ENCODE measurements at places on chromosomes 5 and 9.

DNA sequence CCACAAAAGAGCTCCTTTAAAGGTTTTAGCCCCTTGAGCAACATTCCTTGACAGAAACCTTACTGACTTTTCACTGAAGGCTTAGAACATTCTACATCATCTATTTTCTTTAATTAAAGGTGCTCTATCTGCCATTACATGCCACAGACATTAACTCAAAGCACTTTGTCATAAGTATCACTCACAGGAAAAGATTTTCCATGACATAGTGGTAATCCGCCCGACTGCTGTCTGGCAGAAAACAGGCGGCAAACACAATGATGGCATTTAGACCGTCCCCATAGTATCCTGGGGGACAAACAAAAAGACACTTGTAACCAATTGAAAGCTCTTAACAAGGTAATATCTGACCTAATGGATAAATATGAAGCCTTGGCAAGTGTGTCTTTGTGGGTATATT lies 126.2 kb upstream of the PCA3 start:
- no peak for DNase-seq

GRCh38 chr9:33318781-33319180 lies 28.5 kb downstream of the NFX1 start:
- DNase-seq, result no peak

DNA sequence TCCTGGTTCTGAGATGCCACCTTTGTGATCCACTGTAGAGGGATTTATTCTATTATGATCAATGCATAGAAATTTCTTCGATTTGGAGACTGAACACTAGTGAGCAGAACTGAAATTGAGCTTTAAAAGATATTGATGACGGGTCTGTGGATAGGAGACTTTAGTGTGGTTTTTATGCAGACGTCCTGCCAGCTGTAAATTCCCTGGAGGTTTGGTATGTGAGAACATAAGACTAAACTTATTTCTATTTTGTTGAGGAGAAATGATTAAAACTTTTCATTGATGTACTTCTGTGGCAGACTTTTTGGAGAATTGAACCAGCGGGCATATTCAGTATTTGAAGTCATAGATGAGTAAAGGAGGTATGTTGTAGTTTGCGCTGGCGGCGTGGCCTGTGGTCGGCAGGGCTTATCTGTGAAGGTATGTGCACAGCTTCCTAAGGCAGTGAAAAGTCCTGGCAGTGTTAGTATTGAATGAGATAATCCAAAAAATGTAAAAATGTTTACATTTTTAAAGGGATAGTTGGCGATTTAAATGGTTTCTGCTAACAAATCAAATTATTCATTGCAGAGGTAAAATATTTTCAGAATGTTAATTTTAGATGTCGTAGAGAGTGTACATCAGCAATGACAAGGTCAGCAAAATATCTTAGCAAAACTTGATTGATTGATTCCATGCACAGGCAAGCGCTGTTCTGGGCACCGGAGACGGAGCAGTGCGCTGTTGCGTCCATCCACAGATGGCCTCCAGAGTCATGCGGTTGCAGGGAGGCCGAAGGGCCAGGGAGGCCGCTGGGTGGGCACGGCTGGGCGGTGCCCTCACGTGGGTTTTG lies 20.4 kb downstream of the TENT4A start:
- peak; percentile 63 for DNase-seq

DNA sequence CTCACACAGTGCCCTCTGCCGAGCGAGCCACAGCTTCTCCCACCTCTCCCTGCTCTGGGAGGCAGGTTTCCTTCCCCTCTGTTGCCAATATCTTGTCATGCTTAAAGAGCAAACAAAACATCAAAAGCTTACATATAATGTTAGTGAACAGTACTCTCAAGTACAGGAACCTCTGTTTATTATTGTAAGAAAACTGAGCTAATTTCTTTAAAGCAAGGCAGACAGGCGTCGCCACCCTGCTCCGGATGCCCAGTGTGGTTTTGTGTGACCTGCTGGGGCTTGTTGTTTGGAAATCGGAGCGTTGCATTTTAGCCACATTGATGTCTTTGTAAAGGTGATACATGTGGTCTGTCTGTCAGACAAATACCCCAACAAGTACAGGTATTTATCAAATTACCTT lies 401.4 kb upstream of the IRX1 start:
- DNase-seq, result no peak

- no peak for DNase-seq
Measured at GRCh38 chr5:128579093-128579492, 41.0 kb upstream of the FBN2 start.

DNA sequence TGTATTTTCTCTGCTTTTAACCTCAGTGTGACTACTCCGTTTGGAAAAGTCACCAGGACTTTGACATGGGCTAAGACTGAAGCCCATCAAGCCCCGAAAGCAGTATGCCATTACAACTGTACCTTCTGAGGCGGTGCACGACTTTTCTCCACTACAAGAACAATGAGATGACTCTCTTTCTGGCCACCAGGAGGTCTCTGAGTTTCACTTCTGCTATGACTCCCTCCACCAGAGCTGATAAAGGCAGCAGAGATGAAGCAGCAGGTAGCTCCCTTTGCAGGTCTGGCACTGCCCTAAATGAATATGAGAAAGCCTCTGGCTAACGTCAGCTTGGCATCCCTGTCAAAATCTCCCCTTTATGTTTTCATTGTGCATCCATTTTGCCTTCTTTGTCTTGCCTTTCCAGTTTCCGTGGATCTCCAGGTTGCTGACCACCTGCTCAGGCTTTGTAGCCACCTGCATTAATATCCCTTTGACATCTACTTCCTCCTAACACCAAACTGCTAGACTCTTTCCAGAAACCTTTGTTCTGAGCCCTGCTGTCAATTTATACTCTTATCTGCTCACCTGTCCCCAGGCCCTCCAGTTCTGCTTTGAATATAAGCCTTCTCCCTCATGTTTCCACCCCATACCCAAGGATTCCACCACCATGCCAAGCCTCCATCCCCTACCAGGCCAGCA lies 221.7 kb downstream of the ZNF608 start:
- DNase-seq, result no peak

DNA sequence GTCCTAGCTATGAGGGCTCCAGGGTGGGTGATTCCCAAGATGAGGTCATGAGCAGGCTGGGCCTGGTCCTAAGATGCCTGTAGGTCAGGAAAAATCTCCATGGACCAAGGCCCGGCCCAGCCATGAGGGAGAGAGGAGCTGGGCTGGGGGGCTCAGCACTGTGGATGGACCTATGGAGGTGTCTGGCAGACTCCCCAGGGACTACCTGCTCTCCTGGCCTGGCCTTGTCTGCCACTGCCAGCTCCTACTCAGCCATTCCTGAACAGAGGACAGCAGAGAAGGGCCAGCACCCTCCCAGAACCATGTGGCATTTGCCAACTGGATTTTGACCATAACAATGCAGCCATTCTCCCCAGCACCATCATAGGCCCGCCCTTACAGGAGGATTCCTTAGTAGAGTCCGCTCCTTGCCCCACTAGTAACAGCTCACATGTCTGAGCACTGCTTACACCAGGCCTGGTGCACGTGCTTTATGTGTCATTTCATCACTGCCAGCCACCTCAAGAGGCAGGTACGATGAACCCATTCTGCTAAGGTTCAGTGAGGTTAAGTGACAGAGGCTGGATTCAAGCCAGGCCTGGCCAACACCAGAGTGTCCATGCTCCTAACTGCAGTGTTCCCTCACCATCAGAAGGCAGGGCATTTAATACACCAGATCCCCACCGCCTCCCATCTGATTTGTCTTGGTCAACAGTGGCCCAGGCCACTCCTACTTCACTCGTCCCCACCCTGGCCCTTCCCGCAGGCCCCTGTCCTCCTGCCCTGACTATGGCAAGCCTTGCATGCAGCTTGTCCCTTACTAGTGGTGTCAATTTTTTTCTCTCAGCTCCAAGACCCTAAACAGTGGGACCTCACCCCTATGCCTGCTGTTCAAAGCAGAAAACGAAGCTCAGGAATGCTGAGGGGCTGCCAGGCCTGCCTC lies 669 bp downstream of the IL13 start:
- no peak for DNase-seq

DNA sequence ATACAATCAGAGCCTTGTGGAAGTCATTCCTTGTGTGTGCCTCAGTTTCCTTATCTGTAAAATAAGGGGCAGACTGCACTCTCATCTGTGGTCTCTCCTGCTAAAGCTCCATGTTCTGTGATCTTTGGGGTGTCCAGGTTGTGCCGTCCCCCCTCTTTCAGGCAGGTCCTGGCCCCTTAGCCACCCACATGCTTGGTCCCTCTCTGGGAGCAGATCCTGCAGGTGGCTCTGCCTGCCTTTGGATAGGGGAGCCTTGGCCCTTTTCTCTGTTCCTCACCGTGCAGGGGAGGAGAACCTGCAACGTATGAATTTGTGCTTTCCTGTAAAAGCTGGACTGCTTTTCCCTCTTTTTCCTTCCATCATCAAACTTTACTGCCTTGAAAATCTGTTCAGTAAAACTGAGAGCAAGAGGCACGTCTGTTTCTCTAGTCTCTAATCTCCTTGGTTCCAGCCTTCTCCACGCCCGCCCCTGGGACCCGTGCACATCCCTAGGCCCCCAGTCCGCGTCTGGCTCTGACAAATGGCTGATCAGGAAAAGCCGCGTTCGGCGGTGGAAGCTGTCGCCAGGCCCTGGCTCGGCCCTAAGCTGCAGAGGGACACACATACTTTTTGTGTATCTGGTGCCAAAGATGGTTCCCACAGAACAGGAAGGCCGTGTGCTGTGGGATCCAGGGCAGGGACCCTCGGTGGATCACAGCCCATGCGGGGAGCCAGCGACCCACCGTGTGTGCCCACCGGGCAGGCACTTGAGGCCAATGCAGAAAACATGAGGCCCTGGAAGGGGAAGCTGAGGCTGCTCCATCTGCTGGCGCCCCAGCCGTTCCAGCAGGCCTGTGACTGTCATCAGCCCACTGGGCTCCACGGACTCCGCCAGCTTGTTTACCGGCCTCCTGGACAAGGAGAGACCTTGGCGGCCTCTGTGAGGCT lies 43.4 kb upstream of the COL5A1 start:
- no peak for DNase-seq

DNA sequence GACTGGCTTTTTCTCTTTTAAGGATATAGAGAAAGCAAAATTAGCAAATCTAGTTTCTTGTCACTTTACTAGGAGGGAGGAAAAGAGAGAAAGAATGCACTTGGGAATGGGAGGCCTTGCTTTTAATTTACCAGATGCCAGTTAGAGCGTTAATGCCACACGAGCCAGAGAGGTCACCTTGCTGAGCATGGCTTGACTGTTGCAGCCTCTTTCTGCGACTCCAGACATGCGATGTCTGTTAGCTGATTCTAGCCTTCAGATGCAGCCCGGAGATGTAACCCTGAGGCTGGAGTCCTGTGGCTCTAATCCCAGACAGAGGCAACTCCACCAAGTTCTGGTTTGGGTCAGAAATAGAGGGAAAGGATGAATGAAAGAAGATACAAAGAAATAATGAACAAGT lies 152.5 kb downstream of the TRIO start:
- DNase-seq, result no peak

DNA sequence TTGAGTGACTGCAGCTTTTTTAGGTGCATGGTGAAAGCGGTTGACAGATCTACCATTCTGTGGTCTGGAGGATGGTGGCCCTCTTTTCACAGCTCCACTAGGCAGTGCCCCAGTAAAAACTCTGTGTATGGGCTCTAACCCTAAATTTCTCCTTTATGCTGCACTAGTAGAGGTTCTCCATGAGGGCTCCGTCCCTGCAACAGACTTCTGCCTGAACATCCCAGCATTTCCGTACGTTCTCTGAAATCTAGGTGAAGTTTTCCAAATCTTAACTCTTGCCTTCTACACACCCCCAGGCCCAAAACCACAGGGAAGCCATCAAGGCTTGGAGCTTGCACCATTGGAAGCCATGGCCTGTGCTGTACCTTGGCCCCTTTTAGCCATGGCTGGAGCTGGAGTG lies 1898.1 kb upstream of the NUDT12 start:
- DNase-seq, result no peak

- DNase-seq, result peak; percentile 80
Measured at GRCh38 chr5:150640311-150641005, at the start of gene SYNPO. Gene SYNPO (plus strand): TSS chr5:150640660. CDS start chr5:150648276, 7,616 bp downstream.

DNA sequence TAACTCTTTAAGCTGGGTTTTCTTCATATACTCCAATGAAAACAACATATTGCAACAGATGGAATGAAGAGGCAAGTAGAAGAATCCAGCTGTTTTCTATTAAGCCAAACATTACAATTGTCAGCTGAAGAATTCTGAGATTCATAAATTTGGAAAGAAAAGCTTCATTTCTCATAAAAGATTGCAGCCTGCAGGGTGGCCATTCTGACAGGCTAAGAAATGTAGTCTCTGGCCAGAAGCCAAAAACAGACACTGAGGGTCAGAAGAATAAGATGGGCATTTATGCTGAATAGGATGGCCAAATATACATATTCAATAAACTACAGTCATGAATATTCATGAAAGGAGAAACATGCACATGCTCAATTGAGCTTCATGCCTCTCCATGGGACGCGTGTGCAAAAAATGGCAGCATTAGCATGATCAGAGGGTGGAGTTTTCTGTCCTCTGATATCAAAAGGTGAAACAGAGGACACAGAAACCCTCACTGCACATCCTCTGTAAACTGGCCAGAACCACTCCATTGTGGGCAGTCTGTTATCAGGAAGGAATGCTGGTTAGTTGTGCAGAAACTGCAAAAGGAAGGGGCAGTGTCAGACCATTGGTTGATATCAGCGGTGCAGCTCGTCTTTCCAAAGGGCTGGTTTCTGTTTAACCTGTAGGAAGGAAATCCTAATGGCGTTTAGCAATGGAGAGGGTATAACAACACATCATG lies 50.2 kb downstream of the FXN start:
- no peak for DNase-seq

DNA sequence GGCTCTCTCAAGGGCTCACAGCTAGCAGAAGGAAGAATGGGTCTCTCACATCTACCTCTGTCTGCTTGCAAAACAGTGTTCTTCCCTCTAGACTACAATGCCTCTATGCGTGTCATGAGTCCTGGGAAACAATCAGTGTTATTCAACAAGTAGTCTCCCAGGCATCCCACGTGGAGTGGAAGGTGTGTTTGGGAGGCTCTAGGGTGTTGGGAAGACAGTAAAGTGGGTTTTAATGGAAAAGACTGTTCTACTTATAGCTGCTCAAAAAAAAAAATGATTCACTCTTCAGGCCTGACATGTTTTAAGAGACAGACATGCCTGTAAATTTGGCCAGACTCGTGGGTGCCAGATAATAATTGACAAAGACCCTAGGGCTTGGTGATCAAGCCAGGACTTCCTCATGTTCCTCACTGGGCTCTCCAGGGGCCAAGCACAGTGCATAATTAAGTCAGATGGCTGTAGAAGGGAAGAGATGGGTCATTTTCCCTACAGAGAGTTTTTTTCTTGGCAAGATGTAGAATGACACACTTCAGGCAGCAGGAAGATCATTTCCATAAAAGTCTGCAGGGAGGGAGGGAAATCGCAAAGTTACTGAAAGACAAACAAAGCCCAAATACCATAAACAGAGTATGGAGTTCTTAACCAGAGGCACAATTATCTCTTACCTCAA lies 246.4 kb downstream of the ACTL7B start:
- no peak for DNase-seq

GRCh38 chr5:65128226-65128625 lies 353.5 kb downstream of the ADAMTS6 start:
- no peak for DNase-seq

GRCh38 chr9:106920701-106921283 lies 57.8 kb downstream of the ZNF462 start:
- no peak for DNase-seq

Measured in AG04450 (cell line).